H9 (cell line): ENCODE measurements at places on chromosomes 12 and 14.

- DNase-seq, result peak; percentile 93
Observed at GRCh38 chr12:119804011-119804641, 73.0 kb downstream of the CIT start.

DNA sequence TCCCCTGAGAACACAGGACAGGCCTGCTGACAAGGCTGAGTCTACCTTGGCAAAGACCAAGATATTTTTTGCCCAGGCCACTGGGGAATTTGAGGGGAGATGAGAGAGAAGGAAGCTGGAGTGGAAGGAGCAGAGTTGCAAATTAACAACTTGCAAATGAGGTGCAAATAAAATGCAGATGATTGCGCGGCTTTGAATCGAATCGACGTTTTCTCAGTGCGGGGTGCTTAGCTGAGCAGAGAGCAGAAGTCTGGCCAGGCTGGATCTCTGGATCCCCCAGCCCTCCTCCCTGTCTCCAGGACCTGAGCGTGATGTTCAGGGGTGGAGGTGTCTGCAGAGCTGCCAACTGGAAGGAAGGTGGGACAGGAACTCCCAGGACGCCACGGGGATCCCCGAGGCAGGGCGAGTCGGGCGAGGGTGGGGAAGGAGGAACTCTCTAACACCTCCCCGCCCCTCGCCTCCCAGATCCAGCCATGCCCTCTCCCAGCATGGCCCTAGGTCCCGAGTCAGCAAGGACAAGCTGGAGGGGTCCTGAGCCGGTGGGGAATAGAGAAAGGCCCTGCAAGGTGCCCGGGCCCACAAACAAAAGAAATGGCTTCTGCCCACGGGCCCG is 527 bp upstream of the CARMIL3 start:
- DNase-seq, result peak; percentile 51

DNA sequence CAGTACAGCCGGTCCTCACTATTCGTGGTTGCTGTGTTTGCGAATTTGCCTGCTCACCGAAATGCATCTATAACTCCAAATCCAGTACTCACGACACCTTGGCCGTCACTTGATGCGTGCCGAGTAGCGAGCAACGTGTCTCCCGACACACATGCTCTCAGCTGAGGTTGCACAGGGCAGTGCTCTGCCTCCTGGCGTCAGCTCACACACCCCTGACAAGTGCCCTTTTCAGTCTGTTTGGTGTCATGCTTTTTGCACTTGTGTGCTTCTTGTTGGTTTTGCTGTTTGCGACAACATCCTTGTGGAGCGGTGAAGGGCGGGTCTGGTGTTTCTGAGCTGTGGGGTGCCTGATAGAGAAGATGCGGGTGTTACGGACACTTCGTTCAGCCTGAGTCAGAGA is 110.4 kb upstream of the RFLNA start:
- no peak for DNase-seq

DNA sequence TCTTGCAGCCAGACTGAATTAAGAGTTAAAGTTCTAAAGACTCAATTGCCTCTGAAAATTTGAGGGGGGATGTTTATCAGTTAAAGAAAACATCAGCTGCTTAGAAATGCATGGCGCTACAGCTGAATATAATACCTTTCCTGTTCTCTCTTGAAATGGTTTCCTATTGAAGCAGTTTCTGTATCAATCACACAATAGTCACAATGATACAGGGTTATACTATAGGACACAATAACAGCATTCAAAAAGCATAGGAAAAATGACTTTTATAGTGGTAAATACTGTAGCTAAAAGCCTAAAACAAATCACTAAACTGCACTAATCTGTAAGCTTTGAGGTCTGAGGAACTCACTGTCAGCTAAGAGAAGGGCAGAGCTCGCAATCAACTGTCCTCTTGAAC is 15.2 kb downstream of the MDGA2 start:
- DNase-seq, result no peak

DNA sequence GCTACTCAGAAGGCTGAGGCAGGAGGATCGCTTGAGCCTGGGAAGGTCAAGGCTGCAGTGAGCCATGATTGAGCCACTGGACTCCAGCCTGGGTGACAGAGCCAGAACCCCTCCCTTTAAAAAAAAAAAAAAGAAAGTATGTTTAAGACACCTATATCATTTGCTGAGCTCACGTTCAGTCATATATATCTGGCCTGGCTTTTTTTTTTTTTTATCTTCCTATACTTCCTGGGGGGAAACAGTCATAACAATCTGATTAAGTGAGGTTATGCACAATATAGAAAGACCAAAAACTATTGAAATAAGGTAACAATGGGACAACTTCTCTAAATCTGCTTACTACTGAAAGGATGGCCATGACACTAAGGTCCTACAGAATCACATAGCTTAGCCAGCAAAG is 9.4 kb upstream of the ARID2 start:
- DNase-seq, result no peak

DNA sequence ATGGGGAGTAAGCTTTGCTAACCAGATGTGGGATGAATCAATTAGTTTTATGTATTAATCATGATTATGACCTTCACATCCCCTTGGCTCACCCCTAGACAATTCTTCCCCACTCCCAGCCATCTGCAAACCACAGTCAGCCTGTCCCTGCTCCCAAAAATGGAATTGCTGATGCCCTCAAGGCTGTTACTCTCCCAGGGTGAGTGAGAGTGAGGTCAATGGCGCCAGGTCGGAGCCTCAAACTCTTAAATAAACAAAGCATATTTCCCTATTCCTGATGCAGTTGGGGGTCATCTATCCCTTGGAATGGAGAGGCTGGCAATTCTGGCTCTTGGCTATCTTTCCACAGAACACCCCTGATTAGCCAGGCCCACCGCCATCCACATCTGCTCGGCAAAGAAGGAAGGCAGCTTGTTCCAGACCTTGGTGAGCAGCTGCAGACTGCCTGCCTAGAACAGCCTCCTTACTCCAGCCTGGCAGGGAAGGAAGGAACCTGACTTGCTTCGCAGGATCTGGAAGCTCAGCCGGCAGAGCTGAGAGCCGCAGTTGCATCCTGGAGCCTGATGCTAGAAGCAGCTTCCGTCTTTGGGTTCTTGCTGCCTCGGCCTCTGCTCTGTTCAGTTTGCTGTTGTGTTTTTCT is 57.0 kb downstream of the SMUG1 start:
- DNase-seq, result no peak

DNA sequence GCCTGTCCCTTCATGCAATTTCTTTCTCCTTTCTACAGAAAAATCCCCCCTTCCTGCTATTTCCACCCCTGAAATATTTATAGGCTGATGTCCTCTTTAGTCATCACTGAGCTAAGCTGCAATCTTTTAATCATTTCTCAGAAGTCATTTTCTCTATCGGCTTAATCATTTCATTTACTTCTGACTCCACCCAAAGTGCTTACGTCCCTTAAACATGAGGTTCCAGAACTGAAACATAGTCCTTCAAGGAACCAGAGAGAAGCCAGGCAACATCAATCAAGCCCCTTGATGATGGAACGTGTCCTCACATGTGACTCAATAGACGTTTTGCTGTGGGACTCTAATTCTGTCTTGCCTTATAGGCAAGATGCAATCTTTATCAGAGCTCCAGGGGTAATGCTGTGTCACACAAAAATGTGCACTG is 148.7 kb upstream of the KRR1 start:
- no peak for DNase-seq

- DNase-seq, result no peak
Observed at GRCh38 chr14:34851395-34851794, 23.8 kb downstream of the BAZ1A start.
